Activated T-cell treated with anti-CD3 and anti-CD28 coated beads, Interleukin-2, amount 50 U/mL, for 72 hours (primary cell): ENCODE measurements at places on chromosomes 5 and 9. TPM values are rescaled to one million over a fixed set of nuclear protein-coding genes. Genes with fewer than 3 reads are reported as not detected.

The ECPAS gene
- total RNA-seq = 100 TPM

The RICTOR gene
- total RNA-seq = 47.0 TPM

The ACOT12 gene
- not detected for total RNA-seq

The LMX1B gene
- not detected for total RNA-seq

The EGFLAM gene
- not detected for total RNA-seq

The MPDZ gene
- total RNA-seq = not detected

The CARD9 gene
- total RNA-seq = 1.2 TPM

The ASPN gene
- total RNA-seq = not detected

The NAIP gene
- 5.7 TPM for total RNA-seq

The ELL2 gene
- total RNA-seq = 113 TPM

The SNX2 gene
- total RNA-seq = 40.8 TPM

The TMEM215 gene
- not detected for total RNA-seq

The IFNK gene
- total RNA-seq = not detected

The INSYN2B gene
- not detected for total RNA-seq

The SOWAHA gene
- not detected for total RNA-seq

The INSL4 gene
- not detected for total RNA-seq

The CHSY3 gene
- total RNA-seq = not detected

The SHC3 gene
- not detected for total RNA-seq

DNA sequence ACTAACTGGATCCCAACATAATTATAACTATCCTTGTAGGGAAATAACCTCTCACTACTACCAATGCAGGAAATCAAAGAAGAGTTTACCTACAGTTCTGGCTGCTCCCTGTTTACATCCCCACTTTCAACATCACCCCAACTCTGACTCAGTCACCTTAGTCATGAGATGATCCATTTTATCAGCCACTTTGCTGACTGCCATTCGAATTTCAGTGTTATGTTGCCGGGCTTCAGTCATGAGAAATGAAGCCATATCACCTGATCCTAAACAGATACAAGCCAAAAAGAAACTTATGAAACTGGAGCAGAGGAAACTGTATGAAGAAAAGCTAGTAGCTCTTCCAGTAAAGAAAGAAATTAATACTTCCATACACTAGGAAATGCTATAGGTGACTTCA is 33.7 kb downstream of the SLC31A2 start:
- DNase-seq = no peak

GRCh38 chr5:172951371-172952033 is 7.7 kb upstream of the RPL26L1 start:
- DNase-seq = no peak

DNA sequence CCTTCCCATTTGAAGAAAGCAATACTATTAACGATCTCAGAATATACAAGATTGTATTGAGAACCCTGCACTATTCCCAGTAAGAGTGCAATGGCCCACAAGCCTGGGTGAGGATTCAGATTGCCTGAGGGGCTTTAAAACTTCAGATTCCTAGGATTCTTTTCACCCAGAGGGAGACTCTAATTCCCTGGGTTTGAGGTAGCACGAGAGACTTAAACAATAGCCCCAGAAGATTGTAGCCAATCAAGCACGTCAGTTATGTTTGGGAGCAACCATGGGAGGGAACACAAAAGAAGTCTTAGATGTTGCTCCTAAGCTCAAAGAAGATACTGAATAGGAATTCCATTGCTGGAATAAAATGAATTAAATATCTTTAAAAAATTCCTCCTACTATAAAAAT is 17.9 kb downstream of the MRPS27 start:
- DNase-seq = no peak

- no peak for DNase-seq
Observed at GRCh38 chr9:121667890-121668289, 16.5 kb downstream of the DAB2IP start.

- no peak for DNase-seq
Observed at GRCh38 chr5:116371935-116372334, 202.7 kb downstream of the SEMA6A start.

DNA sequence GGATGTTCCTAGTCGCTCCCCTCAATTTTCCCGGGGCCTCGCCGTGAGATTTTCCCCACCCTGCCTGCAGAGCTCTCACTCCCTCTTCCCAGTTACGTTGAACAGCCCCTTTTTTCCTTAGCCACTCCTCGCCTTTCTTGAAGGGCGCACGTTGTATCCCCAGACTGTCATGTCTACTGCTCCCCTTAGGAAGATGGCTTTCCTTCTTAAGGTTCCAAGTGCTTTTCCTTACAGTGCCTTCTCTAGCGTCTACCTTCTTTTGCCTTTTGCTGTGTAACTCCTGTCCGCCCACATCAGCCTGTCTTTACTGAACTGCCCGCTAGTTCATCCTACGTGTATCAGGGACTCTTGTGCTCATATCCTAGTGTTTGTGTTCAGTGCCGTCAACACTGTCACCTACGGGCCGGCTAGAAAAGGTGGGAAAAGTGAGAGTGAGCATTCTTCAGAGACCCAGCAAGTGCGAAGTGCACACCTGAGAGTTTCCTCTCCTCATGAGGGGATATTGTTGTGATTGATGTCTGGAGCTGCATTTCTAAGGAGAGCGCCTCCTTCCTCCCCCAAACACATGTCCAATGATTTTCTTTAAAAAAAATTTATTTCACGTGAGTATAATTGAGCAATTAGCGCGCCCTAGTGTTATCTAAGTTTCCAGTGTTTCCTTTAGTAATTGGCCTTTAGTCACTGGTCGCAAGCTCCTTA is 764 bp downstream of the CAMLG start:
- DNase-seq = peak; percentile 42

DNA sequence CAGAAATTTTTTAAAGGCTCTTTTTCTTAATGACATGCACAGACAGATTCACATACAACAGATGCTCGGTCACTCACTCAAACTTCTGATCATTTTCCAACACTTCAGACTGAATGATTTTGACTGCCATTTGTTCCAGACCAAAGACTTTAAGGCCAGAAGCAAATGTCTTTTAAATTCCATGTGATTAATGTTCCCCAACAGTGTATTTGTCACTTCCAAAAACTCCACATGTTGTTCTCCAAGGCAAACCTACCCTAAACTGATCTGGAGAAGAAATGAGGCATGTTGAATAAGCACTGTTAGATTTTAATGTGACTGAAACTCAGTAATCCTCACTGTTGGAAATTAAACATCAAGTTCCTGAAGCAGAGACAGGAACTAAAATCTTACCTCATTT is 366.7 kb downstream of the GABRG2 start:
- no peak for DNase-seq

- DNase-seq = no peak
Observed at GRCh38 chr9:69649566-69650250, 22.5 kb downstream of the APBA1 start.

- no peak for DNase-seq
Observed at GRCh38 chr9:89903141-89903475, 298.3 kb downstream of the GADD45G start.

DNA sequence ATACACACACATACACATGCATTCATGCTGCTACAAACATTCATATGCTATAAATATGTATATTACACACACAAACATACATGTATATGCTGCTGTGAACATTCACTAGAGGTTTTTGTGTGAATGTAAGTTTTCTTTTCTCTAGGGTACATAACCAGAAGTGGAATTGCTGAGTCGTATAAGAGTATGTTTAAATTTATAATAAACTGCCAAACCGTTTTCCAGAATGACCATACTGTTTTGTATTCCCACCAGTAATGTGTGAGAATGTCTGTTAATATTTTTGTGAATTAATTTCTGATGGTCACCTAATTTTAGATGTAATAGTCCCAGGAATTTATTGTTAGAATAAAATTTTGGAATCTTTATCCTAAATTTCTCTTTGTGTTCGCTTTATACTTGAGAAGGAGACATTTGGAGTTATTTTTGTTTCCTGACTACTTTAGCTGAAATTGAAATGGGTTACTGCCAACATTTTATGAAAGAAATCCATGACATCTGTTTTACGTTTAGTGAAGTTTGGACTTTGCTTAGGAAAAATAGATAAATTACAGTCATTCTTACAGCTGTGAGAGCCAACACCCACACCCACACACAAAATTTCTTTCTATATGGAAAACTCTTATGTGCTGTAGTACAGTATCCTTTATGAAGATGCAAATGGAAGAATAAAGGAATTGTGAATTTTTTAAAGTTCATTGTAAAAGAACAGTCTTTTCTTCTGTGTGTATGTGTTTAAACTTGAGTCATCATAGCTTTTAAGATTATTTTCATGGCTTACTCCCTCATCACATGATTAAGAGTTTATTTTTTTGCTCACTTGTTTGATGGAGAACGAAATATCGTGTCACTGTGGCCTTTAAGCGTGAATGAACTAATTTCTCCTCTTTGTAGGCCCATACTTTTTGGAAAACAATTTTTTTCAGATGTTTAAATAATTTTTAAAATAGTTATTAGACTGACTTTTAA is 24.3 kb downstream of the CENPP start:
- no peak for DNase-seq

- no peak for DNase-seq
Observed at GRCh38 chr9:121328876-121329681, 41.0 kb downstream of the STOM start.

GRCh38 chr5:16866795-16867576 is 69.1 kb downstream of the MYO10 start:
- no peak for DNase-seq

DNA sequence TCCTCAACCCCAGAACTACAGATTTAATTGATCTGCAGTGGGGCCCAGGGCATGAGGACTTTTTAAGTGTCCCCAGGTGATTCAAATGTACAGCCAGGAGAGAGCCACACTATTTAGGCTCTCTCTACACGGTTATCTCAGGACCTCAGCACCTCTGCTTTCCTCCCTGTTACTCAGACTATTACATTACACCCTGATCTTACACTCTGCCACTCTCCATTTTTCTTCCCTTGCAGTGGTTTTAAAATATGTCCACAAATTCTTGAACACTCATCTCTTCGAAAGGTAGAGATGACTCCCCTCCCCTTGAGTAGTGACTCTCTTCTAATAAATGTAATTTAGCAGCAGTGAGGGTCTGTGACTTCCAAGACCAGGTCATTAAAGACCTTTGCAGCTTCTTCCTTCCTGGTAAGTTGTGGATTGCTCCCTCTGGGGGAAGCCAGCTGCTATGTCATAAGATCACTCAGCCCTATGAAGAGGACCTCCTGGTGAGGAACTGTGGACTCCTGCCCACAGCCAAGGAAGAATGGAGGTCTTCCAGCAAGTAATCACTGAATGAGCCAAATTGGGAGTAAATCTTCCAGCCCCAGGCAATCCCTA is 87.5 kb upstream of the SSBP2 start:
- DNase-seq = no peak

- no peak for DNase-seq
Observed at GRCh38 chr5:158139161-158139560, 280.2 kb upstream of the CLINT1 start.

GRCh38 chr9:34823778-34824177 is 113.8 kb upstream of the CCL21 start:
- DNase-seq = no peak

GRCh38 chr5:68362331-68362730 is 146.8 kb downstream of the PIK3R1 start:
- no peak for DNase-seq

GRCh38 chr5:148788636-148789035 is 37.8 kb upstream of the ADRB2 start:
- DNase-seq = no peak

DNA sequence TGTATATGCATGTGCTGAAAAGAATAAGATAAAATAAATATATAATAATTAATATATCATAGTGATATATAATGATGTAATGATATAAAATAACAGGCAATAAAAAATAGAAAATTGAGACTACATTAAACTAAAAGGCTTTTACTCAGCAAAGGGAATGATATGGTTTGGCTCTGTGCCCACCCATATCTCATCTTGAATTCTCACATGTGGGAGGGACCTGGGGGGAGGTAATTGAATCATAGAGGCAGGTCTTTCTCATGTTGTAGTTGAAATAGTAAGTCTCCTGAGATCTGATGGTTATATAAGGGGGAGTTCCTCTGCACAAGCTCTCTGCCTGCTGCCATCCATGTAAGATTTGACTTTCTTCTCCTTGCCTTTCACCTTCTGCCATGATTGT is 1550.9 kb upstream of the CDH6 start:
- no peak for DNase-seq

- no peak for DNase-seq
Observed at GRCh38 chr5:90386099-90386710, 23.4 kb downstream of the CETN3 start.

DNA sequence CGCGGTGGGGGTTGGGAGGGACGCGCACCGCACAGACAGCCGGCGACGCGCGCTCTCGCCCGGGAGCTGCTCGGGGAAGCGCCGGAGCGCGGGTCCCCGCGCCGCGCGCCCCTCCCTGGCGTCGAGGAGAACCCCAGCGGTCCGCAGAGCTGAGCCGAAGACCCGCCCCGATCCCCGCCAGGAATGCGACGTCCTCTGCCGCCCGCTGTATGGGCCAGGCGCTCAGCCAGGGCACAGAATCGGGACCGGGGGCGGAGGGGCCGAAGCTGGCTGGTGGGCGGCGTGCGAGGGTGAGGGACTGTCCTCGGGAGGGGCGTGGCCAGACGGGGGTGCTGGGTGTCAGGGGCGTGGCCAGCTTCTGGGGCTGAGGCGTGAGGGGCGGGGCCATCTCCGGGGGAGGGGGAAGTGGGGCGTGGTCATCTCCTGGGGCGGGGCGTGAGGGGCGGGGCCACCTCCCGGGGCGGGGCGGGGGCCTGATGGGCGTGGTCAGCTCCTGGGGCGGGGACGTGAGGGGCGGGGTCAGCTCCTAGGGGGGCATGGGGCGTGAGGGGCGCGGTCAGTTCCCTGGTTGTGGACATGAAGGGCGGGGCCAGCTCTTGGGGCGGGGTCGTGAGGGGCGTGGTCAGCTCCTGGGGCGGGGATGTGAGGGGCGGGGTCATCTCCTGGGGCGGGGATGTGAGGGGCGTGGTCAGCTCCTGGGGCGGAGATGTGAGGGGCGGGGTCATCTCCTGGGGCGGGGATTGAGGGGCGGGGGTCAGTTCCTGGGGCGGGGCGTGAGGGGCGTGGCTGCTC is 965 bp downstream of the PTGDS start:
- peak; percentile 78 for DNase-seq

DNA sequence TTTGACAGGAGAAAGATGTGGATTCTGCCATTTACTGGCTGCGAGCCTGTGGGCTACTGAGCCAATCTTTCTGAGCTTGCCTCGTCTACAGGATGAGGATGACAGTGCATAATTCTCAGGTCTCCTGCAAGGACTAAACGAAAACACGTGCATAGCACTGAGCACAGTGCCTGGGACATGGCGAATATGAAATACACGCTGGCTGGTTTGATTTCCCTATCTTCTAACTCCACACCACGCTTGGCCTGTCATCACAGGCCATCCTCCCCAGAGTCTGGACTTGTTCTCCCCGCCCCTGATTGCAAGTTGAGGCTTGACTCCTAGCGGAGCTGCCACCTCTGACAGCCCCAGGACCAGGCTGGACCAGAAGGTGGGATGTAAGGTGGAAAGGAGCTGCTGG is 37.9 kb downstream of the ARPC5L start:
- no peak for DNase-seq

GRCh38 chr5:172695232-172696054 is 54.4 kb downstream of the NEURL1B start:
- DNase-seq = no peak

DNA sequence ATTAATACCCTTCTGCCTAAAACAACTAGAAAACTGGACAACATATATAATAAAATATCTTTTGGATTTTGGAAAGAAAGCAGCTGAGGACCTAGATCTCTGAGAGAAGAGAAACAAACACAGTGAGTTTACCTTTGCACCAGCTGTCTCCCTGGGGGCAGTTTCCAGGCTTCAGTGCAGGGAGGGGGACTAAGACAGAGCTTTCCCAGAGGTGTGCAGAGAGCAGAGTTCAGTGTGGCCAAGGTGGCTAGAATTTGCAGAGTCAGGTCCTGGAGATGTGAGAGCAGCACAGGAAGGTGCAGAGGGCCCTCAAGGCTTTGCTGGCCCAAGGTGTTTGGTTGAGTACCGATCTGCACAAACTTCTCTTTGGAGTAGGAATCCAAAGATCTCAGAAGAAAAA is 26.3 kb upstream of the PTPDC1 start:
- DNase-seq = no peak
